Fibroblast of the aortic adventitia (primary cell): ENCODE measurements at places on chromosomes 11 and 22. TPM values are rescaled to one million over a fixed set of nuclear protein-coding genes. Genes with fewer than 3 reads are reported as not detected.

DNA sequence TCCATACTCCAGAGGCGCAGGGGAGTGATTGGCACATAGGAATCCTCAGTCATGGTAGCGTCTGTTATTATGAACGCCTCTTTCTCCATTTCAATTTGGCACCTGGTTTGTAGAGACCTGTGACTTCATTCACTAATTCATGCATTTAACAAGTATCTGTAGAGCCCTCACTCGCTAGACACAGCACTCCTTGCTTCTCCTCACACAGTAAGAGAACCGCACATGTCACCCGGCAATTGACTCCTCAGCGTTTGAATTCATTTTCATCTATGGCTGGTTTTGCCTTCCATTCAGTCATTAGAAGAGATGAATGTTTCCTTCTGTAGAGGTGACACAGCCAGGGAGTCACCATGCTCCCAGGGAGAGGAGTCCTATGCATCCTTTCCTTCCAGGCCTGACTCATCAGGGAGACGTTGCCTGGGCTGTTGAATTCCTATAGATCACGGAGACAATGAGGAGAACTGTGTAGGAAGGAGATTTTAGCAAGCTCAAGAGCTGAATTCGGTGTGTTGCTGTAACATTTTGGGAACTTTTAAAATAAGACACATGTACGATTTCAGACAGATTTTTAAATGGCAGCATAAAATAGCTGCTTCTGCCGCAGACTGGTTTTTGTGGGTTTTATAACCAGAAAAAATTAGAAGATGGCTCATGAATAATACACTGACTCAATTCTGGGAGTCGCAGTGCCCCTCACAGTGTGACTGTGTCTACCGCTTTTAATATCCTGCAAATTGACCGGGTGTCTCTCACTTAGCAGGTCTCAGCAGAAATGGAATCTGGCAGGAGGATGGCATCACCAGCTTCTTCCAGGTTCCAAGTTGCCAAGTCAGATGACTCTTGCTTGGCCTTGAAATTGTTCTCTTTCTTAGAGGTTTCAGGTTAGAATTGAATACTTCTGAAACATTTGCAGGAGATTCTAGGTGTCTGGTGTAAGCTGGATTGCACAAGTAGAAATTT lies 44.4 kb upstream of the CLMP start:
- DNase-seq: no peak

The SLC6A5 gene
- total RNA-seq: not detected in 2 replicates

The UCP3 gene
- 0.54 TPM in 1 of 2 replicates, not detected in the other for total RNA-seq

DNA sequence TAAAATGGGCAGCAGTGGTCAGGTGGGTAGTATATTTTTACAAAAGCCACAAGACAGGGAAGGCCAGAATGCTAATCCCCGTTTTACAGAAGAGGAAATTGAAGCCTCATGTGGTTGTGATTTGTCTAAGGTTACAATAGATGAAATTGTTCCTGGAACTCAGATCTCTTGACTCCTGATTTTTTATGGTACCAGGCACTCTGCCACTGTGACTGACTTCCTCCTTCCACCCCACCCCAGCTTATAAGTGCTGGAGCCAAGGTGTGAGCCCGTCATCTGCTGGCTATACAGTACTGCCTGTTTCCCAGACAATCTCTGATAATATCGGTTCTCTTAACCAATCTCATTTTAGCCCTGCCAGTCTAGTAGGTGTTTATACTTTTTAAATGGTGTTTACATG lies 1.9 kb downstream of the SLC5A1 start:
- DNase-seq: peak; percentile 16

The LRRC74B gene
- not detected in 2 replicates for total RNA-seq

GRCh38 chr11:74255741-74256375 lies 55.6 kb downstream of the P4HA3 start:
- DNase-seq: peak; percentile 78

The ASCL3 gene
- total RNA-seq: not detected in 2 replicates

DNA sequence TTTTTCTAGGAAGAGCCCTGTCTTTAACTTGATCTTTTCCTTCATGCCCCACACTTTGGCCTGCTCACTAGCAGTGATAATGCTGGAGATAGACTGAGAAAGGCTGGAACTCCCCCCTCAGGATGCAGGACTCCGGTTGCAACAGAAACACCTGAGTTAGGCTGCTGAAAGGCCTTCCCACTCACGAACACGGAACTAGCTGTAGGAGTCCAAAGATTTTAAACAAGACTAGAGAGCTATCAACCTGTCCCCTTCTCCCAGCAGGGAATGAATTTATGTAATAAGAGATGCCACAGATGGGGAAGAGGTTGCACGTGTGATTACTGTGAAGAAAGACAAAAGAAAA lies 13.0 kb downstream of the SCN3B start:
- no peak for DNase-seq

DNA sequence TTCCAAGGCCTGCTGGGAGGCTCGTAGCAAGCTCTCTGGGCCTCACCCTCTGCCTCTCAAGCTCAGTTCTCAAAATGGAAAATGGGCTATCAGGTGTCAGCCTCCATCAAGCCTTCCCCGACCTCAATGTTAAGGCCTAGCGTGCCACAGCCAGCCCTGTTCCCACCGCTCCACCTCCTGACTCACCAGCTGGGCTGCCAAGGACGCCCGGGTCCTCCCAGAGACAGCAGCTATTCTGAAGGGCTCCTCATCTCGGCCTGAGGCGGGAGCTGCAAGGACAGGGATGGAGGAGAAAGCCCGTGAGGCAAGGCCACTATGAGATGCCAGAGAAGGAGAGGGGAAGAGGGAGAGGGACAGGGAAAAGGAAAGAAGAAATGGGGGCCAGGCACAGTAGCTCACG lies 19.9 kb downstream of the ARAP1 start:
- DNase-seq: no peak

GRCh38 chr11:109960831-109961230 lies 132.4 kb upstream of the ZC3H12C start:
- peak; percentile 97 for DNase-seq
